ENCODE measurements at places on chromosomes 5 and 9.

GRCh38 chr5:4337519-4337918 is 741.9 kb downstream of the IRX1 start:
- no peak for DNase-seq

- DNase-seq, result peak; percentile 93
Observed at GRCh38 chr9:114504341-114505186, 709 bp downstream of the WHRN start.

DNA sequence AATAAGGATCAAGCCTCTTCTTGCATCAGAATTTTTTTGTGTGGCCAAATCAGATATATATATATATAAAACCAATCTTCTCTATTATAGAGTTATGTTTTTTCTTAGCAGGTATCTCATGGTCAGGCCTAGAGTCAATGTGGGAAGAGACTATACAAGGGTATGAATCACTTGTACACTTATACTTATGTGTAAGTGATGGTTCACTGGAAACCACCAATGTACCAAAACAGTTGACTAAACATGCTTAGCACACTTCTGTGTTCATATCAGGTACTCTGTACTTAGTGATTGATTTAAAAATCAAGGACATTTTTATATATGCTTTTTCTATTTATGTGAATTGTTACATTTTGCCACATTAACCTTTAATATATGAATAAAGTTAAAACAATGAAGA is 92.6 kb downstream of the CWC27 start:
- DNase-seq, result no peak

- DNase-seq, result peak; percentile 52
Observed at GRCh38 chr5:170360709-170361108, 28.5 kb downstream of the KCNMB1 start.

GRCh38 chr9:3323714-3324113 is 202.1 kb downstream of the RFX3 start:
- DNase-seq, result no peak

- no peak for DNase-seq
Observed at GRCh38 chr5:172302047-172302710, 18.6 kb upstream of the UBTD2 start.

DNA sequence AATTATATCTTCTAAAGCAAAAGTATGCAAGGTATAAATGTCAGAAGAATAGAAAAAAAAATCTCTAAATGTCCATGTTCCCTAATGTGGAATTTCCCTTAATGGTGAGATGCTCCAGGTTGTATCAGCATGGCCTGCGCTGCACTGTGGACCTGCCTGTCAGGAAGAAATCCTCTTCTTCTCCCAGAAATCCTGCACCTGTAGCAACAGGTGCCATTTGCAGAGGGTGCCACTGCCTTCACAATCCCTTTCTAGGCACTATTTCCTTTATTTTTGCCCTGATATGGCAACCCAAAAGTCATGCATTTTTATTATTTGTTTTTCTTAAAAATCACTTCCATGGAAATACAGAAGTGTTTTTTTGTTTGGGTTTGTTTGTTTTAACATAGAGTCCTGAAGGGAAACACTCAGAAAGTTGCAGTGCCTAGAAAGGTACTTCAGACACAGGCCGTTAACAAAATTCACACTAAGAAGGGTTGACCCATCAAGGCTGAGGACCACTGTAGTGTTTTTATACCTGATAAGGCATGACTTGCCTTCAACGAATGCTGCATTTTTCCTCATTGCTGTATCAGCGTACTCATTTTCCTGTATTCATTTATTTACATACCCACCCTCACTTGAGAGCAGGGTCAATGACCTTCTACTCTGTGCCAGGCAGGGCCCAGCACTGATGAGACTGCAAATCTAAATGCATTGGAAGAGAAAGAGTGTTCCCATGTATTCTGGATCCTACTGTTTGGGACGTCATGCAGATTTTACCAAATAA is 177.8 kb downstream of the SNX18 start:
- no peak for DNase-seq

- DNase-seq, result no peak
Observed at GRCh38 chr9:4831944-4832343, 39.2 kb downstream of the RCL1 start.

DNA sequence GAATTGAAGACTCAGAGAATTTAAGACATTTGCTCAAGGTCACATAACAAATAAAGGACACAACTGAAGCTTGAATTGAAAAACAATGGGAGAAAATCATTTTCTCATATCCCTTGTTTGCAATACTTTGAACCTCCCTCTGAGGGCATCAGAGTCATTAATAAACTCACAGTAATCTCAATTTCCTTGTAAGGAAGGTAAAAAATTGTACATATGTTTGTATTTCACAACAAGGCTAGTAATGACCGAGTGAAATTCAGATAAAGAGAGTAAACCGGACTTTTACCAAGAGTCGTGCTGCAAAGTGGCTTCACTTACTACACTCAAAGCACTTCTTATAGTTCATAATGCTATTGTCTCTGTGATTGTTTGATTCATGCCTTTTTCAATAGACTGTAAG is 665.0 kb downstream of the NR2F1-AS1 start:
- DNase-seq, result no peak

GRCh38 chr9:127083138-127083980 is 39.1 kb downstream of the ANGPTL2 start:
- no peak for DNase-seq

GRCh38 chr5:1544294-1544961 is 20.7 kb upstream of the LPCAT1 start:
- DNase-seq, result peak; percentile 20

DNA sequence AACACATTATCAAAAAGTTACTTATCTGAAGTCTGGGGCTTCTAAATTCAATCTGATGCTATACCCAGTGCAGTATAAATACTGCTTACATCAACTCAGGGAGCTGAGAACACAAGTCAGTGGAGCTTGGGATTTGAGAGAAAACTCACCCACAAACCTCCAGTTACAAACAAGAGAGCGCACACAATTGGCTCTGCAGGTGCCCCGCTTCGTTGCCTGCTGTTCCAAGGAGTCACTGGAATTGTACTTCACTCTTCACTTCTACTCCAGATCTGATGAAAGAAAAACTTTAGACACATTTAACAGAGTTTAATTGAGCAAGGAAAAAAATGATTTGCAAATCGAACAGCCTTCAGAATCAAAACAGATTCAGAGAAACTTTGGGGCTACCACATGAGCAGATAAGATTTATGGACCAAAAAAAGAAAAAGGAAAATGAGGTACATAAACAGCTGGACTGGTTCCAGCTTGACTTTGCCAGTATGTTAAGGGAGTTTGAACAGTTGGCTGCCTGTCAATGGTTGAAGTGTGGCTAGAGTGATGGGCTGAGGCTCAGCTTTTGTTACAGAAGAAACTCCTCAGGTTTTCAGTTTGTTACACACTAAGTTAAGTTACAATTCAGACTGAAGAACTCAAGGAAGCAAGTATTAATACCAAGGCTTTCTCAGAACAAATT is 156.6 kb downstream of the AOPEP start:
- no peak for DNase-seq

- DNase-seq, result no peak
Observed at GRCh38 chr5:10091701-10092100, 158.0 kb downstream of the ATPSCKMT start.

- DNase-seq, result no peak
Observed at GRCh38 chr5:114416254-114416653, 54.4 kb downstream of the KCNN2 start.

DNA sequence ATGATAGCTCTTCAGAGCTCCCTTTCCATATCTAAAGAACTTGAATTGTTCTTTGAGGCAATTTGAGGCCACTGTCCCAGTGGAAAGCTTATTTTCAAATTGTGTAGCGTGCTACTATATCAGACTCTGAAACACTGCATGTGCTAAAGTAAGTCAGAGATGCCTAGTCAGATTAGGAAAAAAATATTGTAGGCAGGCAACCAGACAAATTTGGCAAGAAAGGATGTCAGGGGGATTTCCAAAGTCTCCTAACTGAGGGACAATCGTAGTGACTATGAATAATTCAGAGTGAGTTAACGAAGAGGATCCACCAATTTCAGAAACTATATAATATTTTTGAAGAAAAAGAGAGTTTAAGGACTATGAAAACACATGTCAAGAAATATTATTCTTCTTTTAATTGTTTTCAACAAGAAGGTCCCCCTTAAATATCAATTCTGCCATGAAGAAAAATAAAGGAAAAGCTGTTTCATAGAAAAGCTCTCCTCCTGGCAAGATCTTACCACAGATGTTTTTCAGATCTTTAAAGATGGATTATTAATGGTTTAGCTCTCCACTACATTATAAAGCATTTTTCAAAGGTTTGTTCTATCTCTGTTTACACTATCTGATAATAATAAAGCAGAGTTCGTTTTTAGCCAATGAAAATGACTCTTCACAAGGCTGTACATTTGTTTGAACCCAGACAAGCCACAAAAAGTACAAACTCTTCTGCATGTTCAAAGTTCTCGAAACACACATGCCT is 273.5 kb upstream of the PTGER4 start:
- DNase-seq, result no peak

DNA sequence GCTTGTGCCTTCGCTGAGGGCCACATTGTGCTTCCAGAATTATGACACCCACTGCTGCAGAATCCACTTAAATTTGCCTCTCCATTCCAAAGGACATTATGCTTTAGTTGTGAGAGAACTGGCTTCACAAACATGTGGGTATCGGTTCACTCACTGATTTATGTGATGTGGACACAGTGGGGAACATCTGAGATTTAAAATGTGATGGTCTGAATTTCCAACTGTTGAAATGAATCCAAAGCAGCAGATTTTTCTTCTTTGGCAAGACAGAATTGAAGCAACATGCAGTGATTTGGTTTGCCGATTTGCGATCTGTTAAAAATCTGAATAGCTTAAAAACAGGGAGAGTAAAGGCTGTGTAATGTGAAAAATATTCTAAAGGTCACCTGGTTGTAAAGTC is 20.3 kb downstream of the PCSK5 start:
- no peak for DNase-seq

- DNase-seq, result no peak
Observed at GRCh38 chr9:121912812-121913627, 180.1 kb downstream of the TTLL11 start.

- no peak for DNase-seq
Observed at GRCh38 chr5:169554251-169554650, 29.3 kb upstream of the SPDL1 start.

GRCh38 chr5:108925073-108925472 is 177.4 kb downstream of the FER start:
- no peak for DNase-seq

DNA sequence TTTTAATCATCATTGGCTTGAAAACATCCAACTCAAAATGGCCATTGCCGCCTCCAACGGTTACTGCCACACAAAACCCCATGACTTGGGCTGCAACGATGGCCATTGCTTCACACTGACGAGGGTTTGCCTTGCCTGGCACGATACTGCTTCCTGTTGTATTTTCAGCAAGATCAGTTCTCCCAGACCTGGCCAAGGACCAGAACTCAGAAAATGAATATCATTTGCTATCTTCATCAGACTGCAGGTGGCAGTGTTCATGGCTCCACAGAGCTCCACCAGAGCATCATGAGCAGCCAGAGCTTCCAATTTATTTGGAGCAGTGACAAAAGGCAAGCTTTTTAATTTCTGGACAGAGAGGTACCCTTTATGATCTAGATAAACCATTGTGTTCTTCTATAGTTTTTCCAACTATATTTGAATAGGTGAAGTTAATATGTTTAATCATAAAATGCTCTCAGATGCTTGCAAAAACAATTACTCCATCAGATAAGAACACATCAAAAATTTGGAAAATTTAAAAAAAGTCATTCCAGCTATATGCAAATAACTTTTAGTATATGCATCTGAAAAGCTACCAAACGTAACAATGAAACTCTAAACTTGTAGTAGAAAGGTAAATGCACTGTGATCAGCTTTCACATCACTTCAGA is 10.4 kb downstream of the AMACR start:
- peak; percentile 73 for DNase-seq

- peak; percentile 83 for DNase-seq
Observed at GRCh38 chr5:1877103-1878049, 5.3 kb downstream of the IRX4 start.

- DNase-seq, result no peak
Observed at GRCh38 chr5:53333160-53333559, 147.3 kb upstream of the FST start.

- DNase-seq, result no peak
Observed at GRCh38 chr9:128718475-128718874, 5.5 kb downstream of the ZDHHC12 start.

GRCh38 chr5:155441849-155442248 is 428.3 kb downstream of the KIF4B start:
- DNase-seq, result no peak

DNA sequence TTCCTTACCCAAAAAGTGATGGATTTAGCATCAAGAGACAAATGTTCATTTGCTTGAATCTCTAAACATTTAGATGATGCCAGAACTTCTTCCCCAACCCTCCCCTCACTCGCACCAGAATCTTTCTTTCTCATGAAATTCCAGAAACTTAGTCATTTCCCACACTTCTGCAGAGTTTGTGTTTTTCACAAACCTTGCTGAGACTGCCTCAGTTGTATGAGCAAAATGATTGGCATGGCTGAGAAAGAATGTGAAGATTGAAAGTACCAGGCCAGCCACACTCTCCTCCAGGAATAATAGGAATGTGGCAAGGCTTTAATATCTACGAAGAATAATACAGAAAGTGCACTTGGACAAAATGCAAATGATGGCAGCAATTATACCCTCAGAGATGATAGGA is 428.3 kb upstream of the CDH6 start:
- DNase-seq, result no peak

- DNase-seq, result peak; percentile 89
Observed at GRCh38 chr5:2750758-2751464, 566 bp downstream of the IRX2 start.

DNA sequence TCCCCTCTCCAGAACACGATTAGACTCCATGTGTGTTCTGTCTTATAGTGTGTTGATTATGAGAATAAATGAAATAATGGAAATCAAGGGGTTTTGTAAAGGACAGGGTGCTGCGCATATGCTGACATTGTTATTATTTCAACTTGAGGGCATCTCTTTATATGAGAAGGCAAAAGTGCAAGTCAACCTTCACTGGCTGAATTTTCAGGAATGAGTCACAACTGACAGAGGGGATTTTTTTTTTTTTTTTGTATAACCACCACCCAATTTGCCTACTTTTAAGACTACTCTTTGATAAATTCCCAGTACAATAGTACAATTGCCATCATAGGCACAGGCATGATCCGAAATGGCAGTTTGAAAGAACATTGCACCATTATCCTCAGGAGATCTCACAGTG is 419.2 kb upstream of the NMUR2 start:
- DNase-seq, result no peak

- no peak for DNase-seq
Observed at GRCh38 chr9:7996558-7996957, 197.0 kb upstream of the DMAC1 start.

GRCh38 chr9:37197158-37198038 is 77.0 kb downstream of the ZCCHC7 start:
- DNase-seq, result no peak

GRCh38 chr5:123344816-123345426 is 78.3 kb downstream of the CEP120 start:
- DNase-seq, result no peak
